CD4-positive, alpha-beta T cell treated with Interferon alpha-2 for 1 hour (primary cell): ENCODE measurements at places on chromosomes 13 and 19.

DNA sequence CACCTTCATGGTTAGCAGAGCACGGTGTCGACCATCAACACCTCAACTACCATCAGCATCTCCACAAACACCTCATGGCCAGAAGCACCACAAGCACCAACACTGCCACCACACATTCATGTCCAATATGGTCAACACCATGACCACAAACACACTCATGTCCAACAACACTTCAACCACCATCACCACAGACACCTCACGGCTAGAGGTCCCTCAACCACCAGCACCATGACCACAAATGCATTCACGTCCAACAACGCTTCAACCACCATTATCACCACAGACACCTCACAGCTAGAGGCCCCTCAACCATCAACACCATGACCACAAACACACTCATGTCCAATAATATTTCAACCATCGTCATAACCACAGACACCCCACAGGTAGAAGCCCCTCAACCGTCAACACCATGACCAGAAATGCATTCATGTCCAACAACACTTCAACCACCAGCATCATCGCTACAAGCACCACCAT, 10.2 kb downstream of the TRAPPC5 start:
- DNase-seq = no peak

DNA sequence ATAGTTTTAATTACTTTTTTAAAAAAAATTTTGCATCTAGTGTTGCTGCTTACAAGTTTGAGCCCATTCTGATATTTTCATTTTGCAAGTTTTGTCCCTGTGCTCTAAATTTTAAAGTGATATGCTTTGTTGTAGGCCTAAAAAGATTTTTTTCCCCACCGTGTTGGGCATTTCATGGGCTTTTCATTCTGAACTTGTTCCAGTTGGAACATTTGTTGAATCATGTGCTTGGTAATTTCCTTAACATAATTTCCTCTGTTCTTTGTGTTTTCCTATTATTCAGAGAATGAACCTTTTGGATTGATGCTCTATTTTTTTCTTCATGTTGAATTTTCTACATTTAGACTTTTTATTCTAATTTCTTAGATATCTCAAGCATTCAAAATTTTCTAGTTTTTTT, 206.4 kb upstream of the SPRY2 start:
- no peak for DNase-seq

DNA sequence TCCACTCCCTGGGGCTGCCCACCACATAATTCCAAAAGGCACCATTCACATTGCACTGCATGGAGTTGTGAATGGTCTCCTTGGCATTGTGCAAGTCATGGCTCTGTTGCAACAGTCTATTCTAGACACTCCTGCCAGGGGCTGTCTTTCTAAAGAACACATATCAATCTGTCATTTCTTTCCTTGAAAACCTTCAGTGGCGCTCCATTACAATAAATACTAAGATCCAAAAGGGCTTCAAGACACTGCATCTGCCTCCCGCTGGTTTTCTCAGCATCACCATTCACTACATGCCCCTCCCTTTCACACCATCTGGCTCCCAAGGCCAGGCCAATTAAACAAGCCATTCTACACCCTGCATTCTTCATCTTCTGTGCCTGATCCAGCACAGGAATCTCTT, 32.2 kb upstream of the TM9SF2 start:
- DNase-seq = no peak

DNA sequence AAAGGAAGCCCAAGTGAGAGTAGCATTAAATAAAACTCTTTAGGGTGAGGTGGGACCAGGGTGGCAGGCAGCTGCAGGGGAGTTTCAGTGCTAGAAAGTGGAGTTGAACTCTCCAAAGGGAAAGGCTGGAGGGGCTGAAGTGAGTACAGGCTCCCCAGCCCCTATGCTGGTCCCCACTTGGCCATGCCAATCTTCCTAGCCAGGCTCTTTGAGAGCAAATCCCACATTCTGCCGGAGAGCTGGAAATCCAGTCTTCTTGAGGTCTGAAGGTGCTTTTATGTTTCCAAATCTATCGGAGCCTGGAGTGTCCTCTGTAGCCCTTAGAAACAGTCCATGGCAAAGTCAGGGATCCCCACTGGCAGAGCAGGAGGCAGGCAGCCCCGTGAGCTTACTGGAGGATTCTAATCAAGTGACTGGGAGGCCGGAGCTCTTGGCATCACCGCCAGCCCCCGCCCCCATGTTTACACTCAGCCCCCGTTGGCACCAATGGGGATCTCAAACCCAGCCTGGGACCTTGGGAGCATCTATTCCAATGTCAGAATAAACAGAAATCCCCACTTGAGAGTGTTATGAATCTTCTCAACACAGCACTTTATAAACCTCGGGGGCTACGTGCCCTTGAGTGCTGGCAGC, 18.3 kb downstream of the ZNF536 start:
- DNase-seq = no peak

GRCh38 chr19:46472592-46472991, 1.2 kb upstream of the PNMA8A start:
- DNase-seq = no peak

DNA sequence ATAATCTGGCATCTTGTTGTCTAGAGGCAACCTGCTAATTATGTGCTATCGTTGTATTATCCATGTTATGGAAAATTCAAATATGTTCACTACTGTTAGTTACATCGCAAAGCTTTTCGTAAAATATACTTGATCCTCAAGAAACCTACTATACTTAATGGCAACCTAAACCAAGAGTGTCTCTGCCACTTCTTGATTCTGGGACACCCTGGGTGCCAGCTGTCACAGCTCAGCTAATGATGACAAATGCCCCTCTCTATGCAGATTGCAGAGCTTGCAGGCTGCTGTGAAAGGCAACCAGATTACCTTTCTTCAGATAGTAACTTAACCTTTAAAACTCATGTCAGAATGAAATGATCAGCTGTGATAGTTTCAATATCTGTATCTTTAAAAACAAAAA, 8.9 kb upstream of the MAB21L1 start:
- no peak for DNase-seq

DNA sequence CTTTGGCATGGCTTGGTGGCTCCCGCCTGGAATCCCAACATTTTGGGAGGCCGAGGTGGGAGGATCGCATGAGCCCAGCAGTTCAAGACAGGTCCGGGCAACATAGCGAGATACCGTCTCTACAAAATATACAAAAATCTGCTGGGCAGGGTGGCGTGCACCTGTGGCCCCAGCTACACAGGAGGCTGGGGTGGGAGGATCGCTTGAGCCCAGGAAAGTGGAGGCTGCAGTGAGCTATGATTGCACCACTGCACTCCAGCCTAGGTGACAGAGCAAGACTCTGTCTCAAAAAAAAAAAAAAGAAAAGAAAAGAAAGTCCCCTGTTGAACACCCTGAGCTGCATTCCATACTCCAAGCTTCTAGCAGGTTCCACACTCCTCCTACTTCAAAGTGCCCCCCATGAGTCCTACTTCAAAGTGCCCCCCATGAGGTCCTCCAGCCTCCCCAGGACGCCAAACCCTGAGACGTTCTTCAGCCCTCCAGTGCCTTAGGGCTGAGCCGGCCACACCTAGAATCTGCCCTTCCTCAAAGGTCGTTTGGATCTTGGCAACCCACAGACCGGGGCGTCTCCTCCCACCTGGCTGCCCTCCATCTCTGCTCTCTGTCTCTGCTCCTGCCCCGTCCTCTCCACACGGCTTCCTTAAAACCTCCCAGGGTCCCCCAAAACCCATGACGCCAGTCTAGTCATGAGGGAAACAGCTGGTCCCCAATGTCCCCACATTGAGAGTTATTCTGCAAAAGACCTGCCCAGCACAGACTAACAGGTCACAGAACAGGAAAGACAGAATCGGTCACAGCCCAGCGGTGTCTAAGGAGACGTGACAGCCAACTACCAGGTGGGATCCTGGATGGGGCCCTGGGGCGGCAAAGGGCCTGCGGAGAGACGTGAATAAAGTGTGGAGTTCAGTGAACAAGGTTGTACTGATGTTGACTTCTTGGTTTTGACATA, 4.8 kb downstream of the TJP3 start:
- DNase-seq = no peak

DNA sequence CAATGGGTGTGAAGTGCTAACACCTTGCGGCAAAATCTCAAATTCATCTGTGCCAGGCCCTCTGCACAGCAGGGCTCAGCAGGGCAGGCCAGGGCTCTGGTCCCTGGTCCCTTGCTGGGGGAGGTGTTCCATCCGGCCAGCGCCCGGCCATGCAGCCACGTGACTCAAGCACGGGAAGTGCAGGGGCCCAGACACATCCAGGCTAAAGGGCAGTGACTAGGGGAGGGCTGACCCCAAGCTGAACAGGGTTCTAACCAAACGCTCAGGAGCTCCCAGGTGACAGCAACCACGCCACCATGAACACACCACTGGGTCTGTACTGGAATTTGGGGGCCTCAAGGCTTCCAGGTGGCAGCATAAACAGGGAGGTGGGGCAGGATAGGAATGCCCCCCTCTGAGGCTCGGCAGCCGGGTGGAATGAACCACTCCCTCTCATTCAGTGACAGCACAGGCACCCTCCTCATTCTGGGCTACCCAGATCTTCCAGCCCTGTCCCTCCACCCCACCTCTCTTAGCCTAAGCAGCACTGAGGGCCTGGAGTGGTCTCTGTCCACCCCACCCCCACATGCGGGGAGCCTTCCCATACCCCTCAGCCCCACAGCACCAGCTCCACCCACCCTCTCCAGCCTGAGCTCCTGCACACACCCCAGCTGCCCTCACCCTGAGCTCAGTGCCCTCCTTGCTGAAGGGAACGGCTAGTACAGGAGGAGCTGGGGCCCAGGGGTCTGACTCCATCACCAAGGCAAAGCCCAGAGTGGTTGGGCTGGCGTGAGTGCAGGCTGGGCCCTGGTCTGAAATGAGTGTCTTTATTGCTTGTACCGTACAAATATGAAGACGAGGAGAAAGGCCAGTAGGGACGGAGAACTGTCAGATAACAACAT, 5.3 kb upstream of the CCNP start:
- no peak for DNase-seq

DNA sequence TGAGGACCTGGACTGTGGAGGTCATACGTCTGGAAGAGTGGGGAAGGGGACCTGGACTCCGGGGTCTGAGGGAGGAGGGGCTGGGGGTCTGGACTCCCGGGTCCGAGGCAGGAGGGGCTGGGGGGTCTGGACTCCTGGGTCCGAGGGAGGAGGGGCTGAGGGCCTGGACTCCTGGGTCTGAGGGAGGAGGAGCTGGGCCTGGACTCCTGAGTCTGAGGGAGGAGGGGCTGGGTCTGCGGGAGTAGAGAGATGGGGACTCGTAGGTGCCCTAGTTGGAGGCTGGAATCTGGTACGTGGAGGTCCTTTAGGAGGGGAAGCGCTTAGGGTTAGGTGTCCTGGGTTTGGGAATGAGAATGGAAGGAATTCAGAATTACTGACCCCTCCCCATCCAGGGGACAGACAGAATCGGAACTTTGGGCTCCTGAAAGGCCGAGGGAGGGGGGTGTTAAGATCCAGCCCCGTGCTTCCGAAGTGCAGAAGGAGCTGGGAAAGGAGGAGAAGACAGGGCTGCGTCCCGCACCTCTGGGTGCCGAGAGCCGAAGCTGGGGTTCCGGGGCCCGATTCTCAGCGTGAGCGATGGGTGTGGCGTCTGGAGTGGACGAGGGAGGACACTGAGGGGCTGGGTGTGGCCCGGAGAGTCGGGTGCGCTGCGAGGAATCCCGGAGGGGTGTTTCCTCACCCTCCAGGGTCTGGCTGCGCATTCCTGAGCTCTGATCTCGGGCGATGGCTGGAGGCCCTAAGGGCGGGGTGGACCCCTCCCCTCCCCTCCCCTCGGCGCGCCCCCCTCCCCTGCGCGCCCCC, 608 bp downstream of the MYADM start:
- DNase-seq = peak; percentile 62

DNA sequence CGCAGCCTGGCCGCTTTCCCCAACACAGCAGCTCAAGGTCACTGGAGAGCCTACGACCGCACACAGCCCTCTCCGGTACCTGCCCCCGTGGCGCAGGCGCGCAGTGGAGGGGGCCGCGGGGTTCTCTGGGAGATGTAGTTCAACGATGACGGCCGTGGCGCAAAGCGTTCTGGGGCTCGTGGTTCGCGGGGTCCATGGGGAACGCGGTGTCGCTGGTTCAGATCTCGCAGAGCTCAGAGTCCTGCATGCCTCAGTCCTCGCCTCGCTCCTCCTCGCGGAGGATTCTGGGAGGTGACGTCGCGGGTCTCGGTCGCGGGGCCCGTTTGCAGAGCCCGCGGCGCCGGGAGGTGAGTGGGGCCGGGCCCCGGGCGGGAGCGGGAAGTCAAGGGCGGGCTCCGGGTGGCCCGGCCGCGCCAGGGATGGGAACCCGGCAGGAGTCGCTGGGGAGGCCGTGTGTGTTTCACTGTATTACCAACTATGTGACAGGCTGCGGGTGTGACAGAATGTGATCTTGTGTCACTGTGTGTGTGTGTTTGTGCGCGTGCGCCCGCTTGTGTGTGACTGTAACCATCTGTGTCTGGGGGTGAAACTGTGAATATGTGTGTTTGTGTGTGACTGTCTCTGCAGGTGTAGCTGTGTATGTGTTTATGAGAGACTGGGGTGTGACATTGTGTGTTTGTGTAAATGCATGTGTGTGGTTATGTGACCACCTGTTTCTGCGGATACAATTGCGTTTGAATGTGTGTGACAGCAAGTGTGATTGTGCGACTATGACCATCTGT, at the start of gene ZNF527:
ZNF527 (plus strand) TSS at position 220 of the 782 bp plus-strand sequence. CDS start 3,100 bp downstream, outside the sequence.
- peak; percentile 98 for DNase-seq

DNA sequence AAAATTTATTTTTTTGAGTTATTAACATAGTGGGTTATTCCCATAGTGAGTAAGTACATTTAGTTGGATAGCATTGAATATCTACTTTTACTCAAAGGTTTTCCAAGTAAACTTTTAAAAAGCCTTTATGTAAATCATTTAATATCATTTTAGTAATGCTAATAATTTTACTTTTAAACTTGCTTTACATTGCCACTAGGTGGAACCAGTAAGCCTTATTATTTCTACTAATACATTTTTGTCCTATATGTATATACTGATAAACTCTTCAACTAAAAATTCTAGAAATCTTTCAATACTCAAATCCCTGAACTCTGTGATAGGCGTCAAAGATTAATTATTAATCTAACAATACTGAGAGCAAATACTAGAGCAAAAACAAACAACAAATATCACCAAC, 1709.2 kb upstream of the PCDH20 start:
- no peak for DNase-seq

DNA sequence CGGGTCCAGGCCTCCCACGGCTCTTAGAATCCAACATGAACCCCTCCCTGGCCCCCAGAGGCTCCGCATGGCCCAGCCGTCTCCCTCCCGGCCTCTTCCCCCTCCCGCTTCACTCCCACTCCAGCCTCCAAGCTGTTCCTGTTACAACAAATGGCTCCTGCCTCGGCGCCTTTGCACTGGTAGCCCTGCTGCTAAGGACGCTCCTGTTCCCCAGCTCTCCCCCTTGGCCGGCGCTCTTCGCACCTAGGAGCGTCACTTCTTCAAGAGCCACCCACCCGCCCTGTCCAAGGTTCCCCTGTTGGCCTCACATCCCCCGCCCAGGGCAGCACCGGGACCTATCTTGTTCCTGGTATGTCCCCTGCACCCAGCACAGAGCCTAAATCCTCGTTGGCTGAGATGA, 9.4 kb downstream of the CCDC124 start:
- no peak for DNase-seq

GRCh38 chr19:19552798-19553197, 14.7 kb downstream of the CILP2 start:
- DNase-seq = no peak
